ENCODE measurements at places on chromosomes 7 and 10. TPM values are rescaled to one million over a fixed set of nuclear protein-coding genes. Genes with fewer than 3 reads are reported as not detected.

The PTPRZ1 gene
- total RNA-seq, result 0.28 TPM

The ASZ1 gene
- total RNA-seq, result not detected

The PDGFA gene
- total RNA-seq, result 36.9 TPM

DNA sequence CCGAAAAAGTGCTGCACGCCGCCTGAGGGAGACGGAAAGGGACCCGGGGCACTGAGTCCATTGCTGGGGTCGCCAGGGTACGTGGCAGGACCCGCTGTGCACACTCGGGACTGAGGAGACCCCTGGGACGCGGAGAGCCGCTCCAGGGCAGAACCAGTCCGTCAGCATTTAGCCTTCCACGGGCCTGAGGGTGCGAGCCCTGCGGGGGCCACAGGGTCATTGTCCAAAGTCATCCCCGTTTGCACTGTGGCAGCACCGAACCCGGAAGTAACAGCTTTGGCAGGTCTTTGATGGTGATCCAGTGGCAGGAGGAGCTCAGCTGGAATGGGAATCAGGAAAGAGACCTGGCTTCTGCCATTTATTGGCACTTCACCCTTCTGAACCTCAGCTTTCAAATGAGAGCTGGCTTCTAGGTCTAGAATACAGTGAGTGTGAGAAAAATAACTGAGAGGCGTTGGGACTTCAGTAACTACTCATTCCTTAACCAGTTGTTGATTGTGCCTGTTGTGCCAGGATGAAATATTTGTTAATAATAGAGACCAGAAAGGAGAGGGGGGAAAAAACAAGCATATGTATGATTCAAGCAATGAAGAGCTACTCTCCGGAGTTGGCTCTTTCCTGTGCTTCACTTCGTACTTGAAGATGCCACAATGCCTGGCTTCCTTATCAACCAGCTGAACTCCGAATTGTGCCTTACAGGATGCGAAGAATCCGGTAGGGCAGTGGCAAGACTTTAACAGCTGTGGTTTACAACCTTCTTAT is 811 bp upstream of the ARHGAP12 start:
- peak; percentile 68 for DNase-seq

All from heart left ventricle (tissue), 16 donors.